Tibial nerve (tissue), 4 donors: ENCODE measurements at places on chromosomes 7 and 10.

GRCh38 chr10:68296843-68297663, 34.8 kb upstream of the HNRNPH3 start:
- no peak for DNase-seq

- DNase-seq = no peak
Measured at GRCh38 chr10:129852829-129853561, 111.1 kb downstream of the EBF3 start.

DNA sequence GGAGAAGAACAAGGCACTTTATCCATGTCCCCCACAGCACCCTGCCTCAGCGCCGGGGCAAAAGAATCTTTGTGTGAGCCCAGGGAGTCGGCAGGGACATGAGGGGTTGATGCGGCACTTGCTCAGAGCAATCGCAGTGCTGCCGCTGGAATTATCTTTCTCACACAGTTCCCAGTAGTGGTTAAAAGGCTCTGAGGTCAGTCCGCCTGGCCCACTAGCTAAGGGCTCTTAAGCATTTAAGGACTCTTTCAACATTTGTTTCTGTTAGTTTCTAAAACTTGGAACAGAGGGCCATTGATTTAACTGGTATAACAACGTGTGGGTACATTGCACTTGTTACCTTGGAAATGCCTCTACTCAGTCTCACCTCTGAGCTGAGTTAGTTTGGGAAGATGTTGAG, 208.0 kb upstream of the C7orf33 start:
- DNase-seq = no peak

DNA sequence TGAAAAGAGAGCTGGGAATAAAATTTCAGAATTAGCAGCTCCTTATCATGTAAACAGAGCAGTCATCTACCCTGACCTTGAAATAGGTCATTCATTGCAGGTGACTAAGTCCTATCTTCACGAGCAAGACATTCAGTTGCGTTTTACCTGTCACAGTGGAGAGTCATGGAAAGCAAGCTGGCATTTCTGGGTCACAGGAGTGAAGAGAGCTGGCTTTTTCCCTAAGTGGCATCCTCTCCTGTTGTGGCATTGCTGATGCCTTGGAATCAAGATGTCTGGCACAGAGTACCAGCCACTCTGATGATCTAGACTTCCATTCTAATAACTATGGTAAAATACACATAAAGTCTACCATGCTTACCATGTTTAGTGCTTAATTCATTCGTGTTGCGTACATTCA, 70.8 kb downstream of the SCRN1 start:
- DNase-seq = no peak

- DNase-seq = peak; percentile 63
Measured at GRCh38 chr10:87861566-87861952, 1.8 kb downstream of the KLLN start.

- DNase-seq = peak; percentile 44
Measured at GRCh38 chr10:102735065-102735562, 8.6 kb upstream of the WBP1L start.

- no peak for DNase-seq
Measured at GRCh38 chr10:8731121-8732095, 676.9 kb downstream of the GATA3 start.

DNA sequence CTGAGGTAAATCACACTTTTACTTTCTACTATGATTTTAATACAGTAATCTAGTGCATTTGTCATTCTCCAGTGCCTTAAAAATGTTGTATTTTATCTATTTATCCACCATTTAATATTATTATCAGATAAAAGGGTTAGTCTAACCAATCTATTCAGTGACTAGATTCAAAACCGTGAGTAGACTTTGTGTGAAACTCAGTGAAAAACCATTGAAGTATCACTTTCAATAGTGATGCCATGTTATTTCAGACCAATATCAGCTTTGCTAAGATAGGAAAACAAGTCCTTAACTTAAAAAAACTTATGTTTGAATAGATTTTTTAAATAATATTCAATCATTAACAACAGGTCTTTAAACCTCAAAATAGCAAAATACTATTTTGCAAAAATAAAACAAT, 1628.7 kb downstream of the REEP3 start:
- DNase-seq = no peak

GRCh38 chr10:49398986-49399385, 3.1 kb upstream of the DRGX start:
- no peak for DNase-seq
